Activated CD8-positive, alpha-beta memory T cell treated with anti-CD3 and anti-CD28 coated beads for 4 hours (primary cell): ENCODE measurements at places on chromosomes 5 and 9.

DNA sequence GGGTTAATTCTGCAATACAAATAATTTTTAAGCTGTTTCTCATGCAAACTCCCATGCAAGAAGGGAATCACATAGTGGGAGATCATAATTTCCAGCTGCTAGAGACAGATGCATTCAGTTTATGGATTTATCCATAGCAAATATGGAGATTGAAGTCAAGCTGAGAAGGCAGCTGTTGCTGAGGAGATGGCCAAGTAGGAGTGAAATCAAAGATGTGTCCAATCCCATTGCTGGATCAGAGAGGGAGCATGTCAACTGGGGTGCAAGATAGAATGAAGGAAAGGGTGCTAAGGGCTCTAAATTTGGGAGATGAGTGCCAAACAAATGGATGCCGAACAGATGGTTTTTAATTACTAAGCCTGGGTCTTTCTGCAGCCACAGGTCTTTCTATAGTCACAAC is 504.5 kb downstream of the NFIB start:
- no peak for DNase-seq

- no peak for DNase-seq
These were observed 7.5 kb downstream of the SLC6A19 start for GRCh38 chr5:1208743-1209488.

GRCh38 chr9:92328225-92328624 is 2.5 kb downstream of the CENPP start:
- DNase-seq, result no peak

DNA sequence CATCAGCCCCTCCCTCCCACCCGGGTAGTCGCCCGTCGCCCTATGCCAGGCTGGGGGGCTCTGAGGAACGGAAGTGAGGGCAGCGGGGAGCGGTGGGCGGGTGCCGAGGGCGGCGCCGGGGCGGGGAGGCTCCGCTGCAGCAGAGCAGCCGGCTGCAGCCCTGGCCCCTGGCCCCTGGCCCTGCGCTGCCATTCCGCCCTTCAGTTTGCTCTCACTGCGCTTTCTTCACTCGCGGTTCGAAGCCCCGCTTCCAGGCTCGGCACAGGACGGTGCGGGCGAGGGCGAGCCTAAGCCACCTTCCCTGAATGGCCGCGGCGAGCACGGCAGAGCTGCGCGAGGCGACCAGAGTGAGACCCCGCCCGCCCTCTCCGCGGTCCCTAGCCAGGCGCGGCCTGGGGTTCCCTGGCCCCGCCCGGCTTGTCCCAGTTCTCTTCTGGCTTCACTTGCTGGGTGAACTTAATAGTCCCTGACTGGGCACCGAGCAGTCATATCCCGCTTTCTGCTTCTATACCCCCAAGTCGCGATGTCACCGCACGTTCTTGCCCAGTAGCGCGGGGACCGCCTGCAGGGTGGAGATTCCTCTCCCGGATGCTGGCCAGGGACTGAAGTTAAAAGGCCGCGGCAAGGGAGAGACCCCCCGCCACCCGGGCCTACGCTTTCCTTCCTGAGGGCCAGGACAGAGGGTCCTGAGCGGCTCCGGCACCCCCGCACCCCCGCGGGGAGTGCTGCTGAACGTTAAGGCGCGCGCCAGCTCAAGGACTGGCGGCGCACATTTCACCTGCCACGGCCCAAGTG is 623 bp upstream of the TRIM36 start:
- no peak for DNase-seq

GRCh38 chr5:120465436-120465961 is 1.4 kb downstream of the PRR16 start:
- no peak for DNase-seq
